Left ventricle myocardium superior (tissue), 1 donor: ENCODE measurements at places on chromosomes 12 and 14.

DNA sequence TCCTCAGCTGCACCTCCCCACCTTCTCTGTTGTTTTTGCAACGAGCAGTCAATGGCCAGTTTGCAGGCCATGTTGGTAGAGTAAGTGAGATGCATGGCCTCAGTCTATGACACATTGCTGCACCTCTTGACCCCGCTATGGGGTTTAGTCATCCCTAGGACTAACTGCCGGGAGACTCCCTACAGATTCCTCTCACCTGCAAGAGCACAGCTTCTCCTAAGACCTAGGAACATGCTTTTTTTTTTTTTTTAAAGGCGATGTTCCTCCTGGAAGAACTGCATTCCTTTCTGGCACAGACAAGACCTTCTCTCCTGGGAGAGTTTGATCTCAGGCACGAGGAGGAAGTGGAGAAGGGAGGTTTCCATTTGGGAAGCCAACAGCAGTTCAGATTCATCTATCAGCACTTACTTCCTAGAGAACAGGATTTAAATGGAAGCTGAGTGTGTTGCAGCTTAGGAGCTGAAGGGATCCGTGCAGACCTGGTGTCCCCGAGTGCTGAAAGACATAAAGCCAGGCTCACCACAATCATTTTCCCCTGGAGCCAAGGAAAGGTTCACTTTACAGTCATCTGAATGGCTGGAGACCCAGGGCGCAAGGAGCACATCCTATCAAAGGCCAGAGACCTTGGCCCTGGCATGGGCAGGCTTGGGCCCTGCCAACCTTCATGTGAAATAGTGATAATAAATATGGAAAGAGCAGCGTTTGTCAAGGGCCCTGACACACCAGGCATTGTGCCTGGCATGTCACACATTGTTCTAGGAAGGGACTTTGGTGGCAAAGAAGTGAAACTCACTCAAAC lies 104.1 kb downstream of the LGMN start:
- no peak for DNase-seq

- no peak for DNase-seq
Observed at GRCh38 chr14:28761438-28762291, 4.9 kb upstream of the FOXG1 start.

- DNase-seq: no peak
Observed at GRCh38 chr14:68557648-68558047, 235.2 kb downstream of the ZFP36L1 start.

DNA sequence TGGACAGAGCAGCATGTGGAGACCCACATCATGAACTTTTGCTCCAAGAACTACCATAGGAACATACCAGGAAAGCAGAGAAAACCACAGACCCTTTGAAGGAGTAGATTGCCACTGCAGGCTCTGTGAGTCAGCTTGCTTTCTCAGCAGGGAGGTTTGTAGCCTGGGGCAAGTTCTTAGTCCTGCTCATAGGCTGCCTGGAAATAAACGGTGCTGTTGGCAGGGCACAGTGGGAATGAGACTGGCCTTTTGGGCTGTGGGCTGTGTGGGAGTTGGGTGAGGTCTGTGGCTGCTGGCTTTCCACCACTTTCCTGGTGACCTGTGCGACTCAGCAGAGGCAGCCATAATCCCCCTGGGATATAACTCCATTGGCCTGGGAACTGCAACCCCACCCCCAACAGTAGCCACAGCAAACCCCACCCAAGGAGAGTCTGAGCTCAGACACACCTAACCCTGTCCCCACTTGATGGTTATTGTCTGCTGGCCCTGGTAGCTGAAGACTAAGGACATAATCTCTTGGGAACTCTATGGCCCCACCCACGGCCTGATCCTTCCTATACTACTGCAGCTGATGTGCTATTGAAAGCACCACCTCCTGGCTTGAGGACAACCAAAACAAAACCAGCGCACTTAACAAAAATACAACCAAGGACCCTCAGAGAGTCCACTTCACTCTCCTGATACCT lies 192.1 kb upstream of the GARIN6 start:
- no peak for DNase-seq

DNA sequence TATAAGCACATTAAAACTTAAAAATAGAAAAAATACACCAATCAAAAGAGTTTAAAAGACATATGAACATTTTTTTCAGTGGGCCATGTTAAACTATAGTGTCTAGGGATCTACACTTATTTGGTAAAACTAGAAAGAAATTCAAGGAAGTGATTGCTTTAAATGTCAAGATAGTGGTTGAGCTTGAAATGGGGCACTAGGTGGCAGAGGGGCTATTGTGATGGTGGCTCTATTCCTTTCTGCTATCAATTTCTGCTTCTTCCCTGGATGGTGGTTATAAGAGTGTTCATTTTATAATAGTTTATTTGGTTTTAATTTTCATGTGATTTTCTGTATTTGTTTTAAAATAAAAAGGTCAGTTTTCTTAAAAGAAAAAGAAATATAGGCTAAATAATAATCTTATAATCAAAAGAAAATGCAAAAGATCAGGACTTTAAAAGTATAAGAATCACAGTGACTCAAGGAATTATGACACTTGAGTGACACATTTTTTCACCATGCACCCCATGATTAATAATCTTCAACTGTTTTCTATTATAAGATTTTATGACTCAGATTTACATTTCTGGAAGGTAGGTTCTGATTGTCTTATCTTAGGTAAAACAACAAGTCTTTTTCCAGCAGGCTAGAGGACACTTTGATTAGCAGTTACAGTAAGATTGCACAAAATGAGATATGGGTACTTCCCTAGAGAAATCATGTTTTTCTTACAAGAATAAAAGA lies 137.5 kb downstream of the FSCB start:
- DNase-seq: no peak
